ENCODE measurements at places on chromosomes 11 and 22.

DNA sequence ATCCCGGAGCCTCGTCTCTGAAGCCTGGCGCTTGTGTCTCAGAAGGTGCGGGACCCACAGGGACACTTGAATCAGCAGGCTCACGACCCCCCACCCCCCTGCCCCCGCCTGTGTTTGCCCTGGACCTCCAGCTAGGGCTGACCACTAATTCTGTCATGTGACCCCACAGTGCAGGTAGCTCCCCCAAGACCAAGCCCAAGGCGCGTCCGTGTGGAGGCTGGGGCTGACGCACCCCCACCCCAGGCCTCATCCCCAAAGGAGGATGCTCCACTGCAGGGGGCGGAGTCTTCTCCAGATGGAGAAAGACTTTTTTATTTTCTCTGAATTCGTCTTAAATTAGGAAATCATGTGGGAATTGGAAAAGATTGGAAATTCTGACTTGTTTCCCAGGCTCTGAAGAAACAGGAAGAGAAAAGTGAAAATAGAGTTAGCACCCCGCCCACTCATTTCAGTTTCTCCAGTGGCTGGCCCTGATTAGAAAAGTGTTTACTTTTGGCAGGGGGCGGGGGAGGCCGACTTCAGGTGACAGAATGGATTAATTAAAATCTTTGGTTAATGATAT lies 1.0 kb upstream of the RELA start:
- peak; percentile 52 for DNase-seq

GRCh38 chr11:6618117-6619003 lies 862 bp downstream of the TPP1 start:
- DNase-seq, result peak; percentile 83

- DNase-seq, result peak; percentile 33
Observed at GRCh38 chr11:109970516-109971183, 122.5 kb upstream of the ZC3H12C start.

DNA sequence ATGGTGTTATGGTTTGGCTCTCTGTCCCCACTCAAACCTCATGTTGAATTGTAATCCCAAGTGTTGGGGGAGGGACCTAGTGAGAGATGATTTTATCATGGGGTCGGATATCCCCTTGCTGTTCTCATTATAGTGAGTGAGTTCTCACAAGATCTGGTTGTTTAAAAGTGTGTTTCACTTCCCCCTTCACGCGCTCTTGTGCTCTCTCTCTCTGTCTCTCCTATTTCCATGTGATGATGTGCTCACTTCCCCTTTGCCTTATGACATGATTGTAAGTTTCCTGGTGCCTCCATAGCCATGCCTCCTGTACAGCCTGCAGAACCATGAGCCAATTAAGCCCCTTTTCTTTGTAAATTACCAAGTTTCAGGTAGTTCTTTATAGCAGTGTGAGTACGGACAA lies 765.1 kb downstream of the KCNA4 start:
- no peak for DNase-seq

DNA sequence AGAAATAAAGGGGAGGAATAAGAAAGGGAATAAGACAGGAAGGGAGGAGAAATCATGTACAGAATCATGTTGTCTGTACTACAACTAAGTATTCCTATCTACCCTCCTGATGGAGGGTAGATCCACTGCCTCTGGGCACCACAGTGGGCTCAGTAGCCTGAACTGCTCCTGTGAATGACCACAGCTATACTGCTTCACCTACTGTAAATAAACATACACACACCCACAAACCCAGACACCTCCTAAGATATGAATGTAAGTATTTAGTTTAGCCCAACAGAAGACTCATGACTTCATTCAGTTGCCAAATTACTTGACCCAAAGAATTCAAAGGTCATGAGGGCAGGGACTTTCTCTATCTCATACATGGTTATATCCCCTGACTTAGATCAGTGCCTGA lies 177.3 kb upstream of the C11orf58 start:
- no peak for DNase-seq

- no peak for DNase-seq
Observed at GRCh38 chr11:100830274-100830673, 143.2 kb downstream of the ARHGAP42 start.

- DNase-seq, result peak; percentile 44
Observed at GRCh38 chr11:68840661-68841653, 759 bp downstream of the CPT1A start.

- no peak for DNase-seq
Observed at GRCh38 chr11:35135222-35135621, 3.7 kb upstream of the CD44 start.

- no peak for DNase-seq
Observed at GRCh38 chr11:120178561-120179056, 32.2 kb upstream of the OAF start.

- no peak for DNase-seq
Observed at GRCh38 chr11:59582006-59582405, 33.6 kb downstream of the OSBP start.

GRCh38 chr11:6601041-6601461 lies 2.4 kb downstream of the RRP8 start:
- no peak for DNase-seq

- DNase-seq, result no peak
Observed at GRCh38 chr11:83639995-83640758, 354.0 kb upstream of the CCDC90B start.

- DNase-seq, result no peak
Observed at GRCh38 chr11:96481771-96482170, 92.0 kb downstream of the JRKL start.

- peak; percentile 96 for DNase-seq
Observed at GRCh38 chr22:39960791-39961746, 872 bp downstream of the TMA7B start.

DNA sequence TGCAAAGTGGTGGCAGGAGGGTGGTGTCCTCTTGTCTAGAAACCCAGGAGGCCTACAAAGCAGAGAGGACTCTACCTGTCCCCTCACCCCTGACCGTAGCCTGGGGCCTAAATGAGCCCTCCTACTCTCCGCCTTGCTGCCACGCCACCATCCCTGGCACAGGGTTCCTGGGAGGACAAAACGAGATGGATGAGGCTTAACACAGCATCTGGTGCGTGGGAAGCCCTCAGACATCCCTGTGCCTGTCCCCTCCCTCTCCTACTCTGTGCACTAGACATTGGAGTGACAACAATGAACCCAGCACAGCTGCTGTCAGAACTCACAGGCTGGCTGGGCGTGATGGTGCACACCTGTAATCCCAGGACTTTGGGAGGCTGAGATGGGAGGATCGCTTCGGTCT lies 36.4 kb upstream of the DKK3 start:
- DNase-seq, result no peak

- DNase-seq, result no peak
Observed at GRCh38 chr11:34915136-34916014, 804 bp downstream of the APIP start.

- no peak for DNase-seq
Observed at GRCh38 chr11:104094576-104094975, 58.1 kb downstream of the DDI1 start.

DNA sequence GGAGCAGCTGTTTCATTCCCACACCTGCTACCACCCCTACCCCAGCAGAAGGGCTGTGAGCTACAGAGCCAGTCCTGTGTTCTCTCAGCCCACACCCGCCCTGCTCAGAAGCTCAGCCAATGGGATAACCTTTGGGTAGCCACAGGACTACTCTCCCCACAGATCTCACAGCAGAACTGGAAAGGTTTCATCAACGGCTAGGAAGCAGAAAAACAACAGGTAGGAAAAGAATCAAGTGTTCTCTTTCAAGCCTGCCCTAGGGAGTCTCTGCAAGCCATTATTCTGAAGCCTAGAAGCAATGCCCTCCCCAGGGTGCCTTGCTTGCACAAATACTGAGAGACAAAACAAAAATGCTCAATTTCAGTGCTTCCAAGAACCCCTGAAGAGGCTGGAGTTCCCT lies 77.2 kb downstream of the TMPRSS5 start:
- DNase-seq, result no peak

GRCh38 chr11:17793642-17794170 lies 59.1 kb downstream of the KCNC1 start:
- no peak for DNase-seq

GRCh38 chr11:69905611-69906452 lies 86.6 kb upstream of the FGF3 start:
- no peak for DNase-seq

- DNase-seq, result no peak
Observed at GRCh38 chr11:2262301-2263070, 7.9 kb downstream of the ASCL2 start.

GRCh38 chr11:35015621-35016387 lies 99.4 kb downstream of the PDHX start:
- DNase-seq, result no peak

GRCh38 chr11:10328314-10329098 lies 23.6 kb downstream of the ADM start:
- no peak for DNase-seq

GRCh38 chr11:24819006-24819405 lies 322.2 kb downstream of the LUZP2 start:
- no peak for DNase-seq

DNA sequence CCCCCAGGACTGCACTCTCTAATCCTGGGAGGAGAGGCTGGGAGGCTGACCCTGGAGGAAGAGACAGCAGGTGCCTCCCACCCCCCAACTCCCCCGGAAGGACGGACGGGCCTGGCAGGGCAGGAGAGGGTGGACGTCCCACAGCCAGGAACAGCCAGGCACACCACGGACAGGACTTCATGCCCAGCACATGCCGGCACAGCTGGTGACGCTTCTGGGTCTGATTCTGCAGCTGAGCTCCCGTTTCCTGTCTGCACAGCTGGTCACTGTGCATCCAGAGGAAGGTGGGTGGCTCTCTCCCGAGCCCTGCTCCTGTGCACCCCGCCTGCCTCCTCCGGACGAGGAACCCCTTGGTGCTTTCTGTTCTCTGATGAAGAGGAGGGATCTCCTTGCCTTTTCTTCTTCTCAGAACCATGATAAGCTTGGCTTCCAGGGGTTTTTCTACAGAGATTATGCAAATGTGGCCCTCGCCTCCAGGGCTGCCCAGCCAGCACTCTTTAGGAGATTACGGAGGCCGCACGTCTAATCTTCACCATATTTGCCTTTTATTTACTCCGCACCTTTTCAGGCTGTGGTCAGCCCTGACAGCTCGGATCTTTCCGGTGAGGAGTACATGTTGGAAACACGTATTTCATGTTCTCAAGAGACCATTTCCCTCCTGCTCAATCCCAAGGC lies 1295.8 kb downstream of the BRD1 start:
- no peak for DNase-seq

GRCh38 chr11:83863272-83863671 lies 577.1 kb upstream of the CCDC90B start:
- no peak for DNase-seq

DNA sequence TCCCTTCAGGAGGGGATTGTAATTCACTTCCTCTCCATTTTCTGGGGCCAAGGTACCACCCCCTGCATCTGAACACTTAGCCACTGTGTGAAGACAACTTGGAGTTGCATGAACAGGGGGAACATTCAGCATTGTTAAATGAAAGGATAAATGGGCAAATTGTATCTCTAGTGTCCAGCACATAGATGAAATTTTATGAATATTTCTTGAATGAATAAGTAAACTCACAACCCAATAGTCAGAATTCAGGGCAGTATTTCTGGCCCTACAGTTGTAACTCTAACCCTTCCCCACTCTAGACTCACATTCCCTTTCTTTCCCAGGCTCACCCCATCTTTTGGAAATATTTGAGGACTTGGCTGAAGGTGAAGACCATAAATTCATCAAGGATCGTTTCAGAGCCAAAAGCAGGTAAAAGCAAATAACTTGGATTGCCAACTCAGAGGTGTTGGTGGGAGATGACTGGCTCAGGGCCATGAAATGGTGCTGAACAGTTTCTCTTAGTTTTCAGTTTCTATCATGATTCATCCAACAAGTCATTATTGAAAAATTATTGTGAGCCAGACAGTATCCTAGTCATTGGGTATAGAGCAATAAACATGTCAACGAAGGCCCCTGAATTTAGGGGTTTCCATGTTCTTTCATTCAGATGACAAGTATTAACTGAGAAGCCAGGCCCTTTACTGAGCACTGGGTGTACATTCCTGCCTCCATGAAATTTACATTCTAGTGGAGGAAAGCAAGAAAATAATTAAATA lies 33.3 kb upstream of the ZC3H12C start:
- no peak for DNase-seq

DNA sequence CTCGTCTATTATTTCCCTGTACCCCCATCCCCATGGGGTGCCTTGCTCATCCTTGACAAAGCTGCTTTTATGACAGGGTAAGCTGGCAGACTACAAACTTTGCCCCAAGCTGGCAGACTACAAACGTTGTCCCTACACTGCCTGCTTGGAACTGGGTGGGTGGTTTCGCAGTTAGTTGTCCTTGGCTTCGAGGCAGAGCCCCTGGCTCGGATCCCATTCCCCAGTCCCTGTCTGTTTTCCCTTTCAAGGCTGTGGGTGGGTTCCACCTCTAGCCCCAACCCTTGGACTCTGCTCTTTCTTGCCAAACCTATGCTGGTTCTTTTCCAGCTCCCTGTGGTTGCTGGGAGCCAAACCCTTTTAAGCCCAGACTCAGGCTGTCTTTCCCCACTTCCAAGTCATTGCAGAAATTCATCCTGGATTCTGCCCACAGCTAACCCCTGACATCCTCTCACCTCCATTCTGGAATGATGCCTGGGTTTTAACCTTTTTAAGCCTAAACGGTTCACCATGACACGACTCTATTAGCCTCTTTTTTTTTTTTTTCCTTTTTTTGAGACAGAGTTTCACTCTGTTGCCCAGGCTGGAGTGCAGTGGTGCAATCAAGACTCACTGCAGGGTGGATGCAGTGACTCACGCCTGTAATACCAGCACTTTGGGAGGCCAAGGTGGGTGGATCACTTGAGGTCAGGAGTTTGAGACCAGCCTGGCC lies 9.2 kb upstream of the RBM14 start:
- no peak for DNase-seq

DNA sequence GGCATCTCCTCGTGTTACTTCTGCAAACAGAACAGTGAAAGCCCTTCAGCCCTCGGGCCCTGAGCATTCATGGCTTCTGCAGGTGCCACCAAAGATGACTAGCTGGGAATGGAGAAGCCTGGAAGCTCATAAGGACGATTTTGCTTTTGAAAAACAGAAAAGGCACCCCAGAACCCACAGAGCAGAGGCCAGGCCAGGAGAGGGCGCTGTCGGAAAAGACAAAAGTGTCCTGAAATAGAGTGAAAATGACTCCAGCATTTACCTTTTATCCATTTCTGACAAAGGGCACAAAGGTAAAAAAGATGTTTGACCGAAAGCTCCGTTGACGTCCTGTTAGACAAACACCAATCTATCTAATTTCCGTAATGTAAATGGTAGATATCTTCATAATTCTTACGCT lies 37.6 kb downstream of the ZNF195 start:
- DNase-seq, result peak; percentile 45

- no peak for DNase-seq
Observed at GRCh38 chr22:43363315-43364168, 20.4 kb upstream of the SCUBE1 start.

- no peak for DNase-seq
Observed at GRCh38 chr22:27159016-27159415, 501.6 kb downstream of the MIAT start.

DNA sequence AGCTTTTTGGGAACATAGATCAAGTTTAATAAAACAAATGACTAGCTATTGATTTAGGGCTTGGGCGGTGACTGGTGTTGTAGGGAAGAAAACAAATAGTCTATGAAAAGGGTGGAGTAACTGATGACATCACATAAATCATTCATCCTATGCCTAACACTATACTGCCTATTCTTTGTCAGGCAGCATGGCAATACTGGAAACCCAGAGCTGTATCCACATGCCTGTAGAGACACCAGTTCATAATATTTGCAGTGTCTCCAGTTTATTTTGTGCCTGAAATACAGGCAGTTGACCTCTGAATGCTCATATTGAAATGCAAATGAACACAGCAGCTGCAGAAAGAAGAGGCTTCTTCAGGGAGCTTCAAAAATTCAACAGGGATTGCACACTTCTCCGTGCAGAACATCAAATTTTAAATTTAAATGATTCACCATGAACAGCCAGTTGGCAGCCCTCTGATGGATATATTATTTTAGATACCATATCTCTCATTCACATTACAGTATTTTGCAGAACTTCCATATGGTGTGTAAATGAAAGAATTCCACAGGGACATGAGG lies 283.1 kb upstream of the CTSC start:
- no peak for DNase-seq

Data from activated CD4-positive, alpha-beta T cell treated with anti-CD3 and anti-CD28 coated beads, Interleukin-10, Interleukin-2, amounts not matched to agents 100 ng/mL and 50 ng/mL, durations not matched to agents 16 hours and 8 hours (primary cell).